ENCODE measurements at places on chromosomes 1 and 21. TPM values are rescaled to one million over a fixed set of nuclear protein-coding genes. Genes with fewer than 3 reads are reported as not detected.

MAEL gene
- total RNA-seq = not detected

- H3K4me1 ChIP-seq = peaks cover 21% of the 10 kb centered on the region
- H3K27me3 ChIP-seq = no peaks in the 10 kb centered on the region
- H3K4me3 ChIP-seq = no peak overlapping the region
- no peak for DNase-seq
- no peaks in the 10 kb centered on the region for H3K36me3 ChIP-seq
These were observed 77.0 kb upstream of the ARHGAP29 start for GRCh38 chr1:94314222-94314858.

DNA sequence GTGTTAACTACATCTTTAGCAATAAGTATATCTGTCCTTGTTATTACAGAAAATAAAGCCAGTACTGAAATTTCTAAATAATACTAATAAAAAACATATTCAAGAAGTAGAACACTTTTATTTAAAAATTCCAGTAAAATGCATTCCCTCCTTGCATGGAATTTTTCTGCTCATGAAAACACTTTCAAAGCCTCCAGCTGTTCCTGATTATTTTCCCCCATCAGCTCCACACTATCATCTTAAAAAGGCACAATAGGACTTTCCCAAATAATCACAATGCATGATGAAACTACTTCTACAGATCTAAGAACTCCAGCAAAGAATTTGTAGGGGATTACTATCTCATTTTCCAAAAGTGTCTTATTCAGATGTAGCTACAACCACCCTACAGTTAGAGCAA lies 162.6 kb upstream of the USP25 start:
- H3K4me3 ChIP-seq = no peak overlapping the region
- no peaks in the 10 kb centered on the region for H3K4me1 ChIP-seq
- no peaks in the 10 kb centered on the region for H3K27me3 ChIP-seq
- H3K27ac ChIP-seq = no peak overlapping the region

CD1D gene
- total RNA-seq = 1.9 TPM

PTGER3 gene
- total RNA-seq = 45.2 TPM

- no peak overlapping the region for H3K4me3 ChIP-seq
- no peak for DNase-seq
- peaks cover 24% of the 10 kb centered on the region for H3K4me1 ChIP-seq
- peak overlapping the region; percentile 71 for H3K27ac ChIP-seq
These were observed 12.4 kb upstream of the CCN1 start for GRCh38 chr1:85568151-85568550.
